ENCODE measurements at places on chromosomes 1 and 21. TPM values are rescaled to one million over a fixed set of nuclear protein-coding genes. Genes with fewer than 3 reads are reported as not detected.

SPRR2A gene
- total RNA-seq, result not detected

TMOD4 gene
- not detected for total RNA-seq

DNA sequence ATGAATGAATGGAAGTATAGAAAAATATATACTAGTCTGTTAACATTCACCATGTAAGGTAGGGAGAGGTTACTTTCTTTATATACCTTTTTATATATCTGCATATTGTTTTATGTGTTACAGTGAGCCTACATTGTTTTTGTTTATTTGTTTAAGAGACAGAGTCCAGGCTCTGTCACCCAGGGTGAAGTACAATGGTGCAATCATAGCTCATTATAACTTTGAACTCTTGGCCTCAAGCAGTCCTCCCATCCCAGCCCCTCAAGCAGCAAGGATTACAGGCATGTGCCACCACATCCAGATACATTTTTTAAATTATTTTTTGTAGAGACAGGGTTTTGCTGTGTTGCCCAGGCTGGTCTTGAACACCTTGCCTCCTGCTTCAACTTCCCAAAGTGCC is 7.4 kb upstream of the SCYL3 start:
- no peaks in the 10 kb centered on the region for H3K27me3 ChIP-seq
- H3K4me1 ChIP-seq, result no peaks in the 10 kb centered on the region
- H3K36me3 ChIP-seq, result no peaks in the 10 kb centered on the region
- no peak overlapping the region for H3K4me3 ChIP-seq
- no peak overlapping the region for H3K27ac ChIP-seq

DNA sequence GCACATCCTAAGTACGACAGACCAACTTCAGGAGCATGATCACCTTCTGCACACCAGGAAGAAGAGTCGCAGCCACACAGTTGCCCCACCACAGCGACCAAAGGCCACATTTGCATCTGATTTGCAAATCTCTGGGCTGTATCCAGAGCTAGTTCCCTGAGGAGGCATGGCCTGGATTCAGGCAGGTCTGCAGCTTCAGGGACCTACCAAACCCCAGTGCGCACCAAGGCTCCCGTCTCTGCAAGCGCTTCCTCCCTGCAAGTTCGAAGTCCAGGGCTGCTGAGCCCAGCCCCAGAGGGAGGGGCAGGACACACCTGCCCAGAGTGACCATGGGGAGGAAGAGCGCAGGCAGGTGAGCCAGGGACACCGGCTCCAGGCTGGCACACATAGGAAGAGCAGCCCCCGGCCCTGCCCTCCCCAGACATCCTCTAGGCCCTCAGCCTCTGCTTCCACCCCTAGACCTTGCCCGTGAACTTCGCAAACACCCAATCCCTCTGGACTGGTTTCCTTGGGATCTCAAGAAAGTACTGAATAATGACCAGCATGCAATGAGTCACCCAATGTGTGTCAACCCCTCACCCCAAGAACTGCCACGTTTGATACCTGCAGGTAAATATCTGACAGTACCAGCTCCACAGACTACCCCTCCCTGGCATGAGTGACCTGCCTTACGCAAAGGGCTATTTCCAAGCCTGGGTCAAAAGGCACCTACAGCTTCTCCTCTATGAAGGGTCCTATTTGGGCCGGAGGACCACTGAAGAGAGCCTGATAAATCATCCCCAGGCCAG is 36.8 kb downstream of the CASZ1 start:
- no peaks in the 10 kb centered on the region for H3K36me3 ChIP-seq
- H3K4me3 ChIP-seq, result no peak overlapping the region
- no peak for DNase-seq
- H3K27ac ChIP-seq, result no peak overlapping the region

GRCh38 chr1:30704271-30704670 is 19.1 kb downstream of the MATN1 start:
- no peak overlapping the region for H3K27ac ChIP-seq
- H3K36me3 ChIP-seq, result no peaks in the 10 kb centered on the region
- no peaks in the 10 kb centered on the region for H3K4me1 ChIP-seq
- no peaks in the 10 kb centered on the region for H3K27me3 ChIP-seq
- no peak for DNase-seq

- no peak overlapping the region for H3K4me3 ChIP-seq
- no peak for DNase-seq
- no peaks in the 10 kb centered on the region for H3K36me3 ChIP-seq
- H3K27me3 ChIP-seq, result no peaks in the 10 kb centered on the region
- no peak overlapping the region for H3K27ac ChIP-seq
- no peaks in the 10 kb centered on the region for H3K4me1 ChIP-seq
These were observed 108.8 kb downstream of the ITSN1 start for GRCh38 chr21:33751120-33751519.

GRCh38 chr1:117933769-117934168 is 4.2 kb downstream of the WDR3 start:
- H3K4me1 ChIP-seq, result peaks cover 14% of the 10 kb centered on the region
- no peaks in the 10 kb centered on the region for H3K27me3 ChIP-seq
- no peak overlapping the region for H3K27ac ChIP-seq
- no peak for DNase-seq
- peaks cover 15% of the 10 kb centered on the region for H3K36me3 ChIP-seq

- H3K27me3 ChIP-seq, result peaks cover 7% of the 10 kb centered on the region
- H3K4me1 ChIP-seq, result no peaks in the 10 kb centered on the region
- no peak overlapping the region for H3K27ac ChIP-seq
- no peak for DNase-seq
- no peaks in the 10 kb centered on the region for H3K36me3 ChIP-seq
These were observed 3.5 kb upstream of the LGR6 start for GRCh38 chr1:202189918-202190715.

DNA sequence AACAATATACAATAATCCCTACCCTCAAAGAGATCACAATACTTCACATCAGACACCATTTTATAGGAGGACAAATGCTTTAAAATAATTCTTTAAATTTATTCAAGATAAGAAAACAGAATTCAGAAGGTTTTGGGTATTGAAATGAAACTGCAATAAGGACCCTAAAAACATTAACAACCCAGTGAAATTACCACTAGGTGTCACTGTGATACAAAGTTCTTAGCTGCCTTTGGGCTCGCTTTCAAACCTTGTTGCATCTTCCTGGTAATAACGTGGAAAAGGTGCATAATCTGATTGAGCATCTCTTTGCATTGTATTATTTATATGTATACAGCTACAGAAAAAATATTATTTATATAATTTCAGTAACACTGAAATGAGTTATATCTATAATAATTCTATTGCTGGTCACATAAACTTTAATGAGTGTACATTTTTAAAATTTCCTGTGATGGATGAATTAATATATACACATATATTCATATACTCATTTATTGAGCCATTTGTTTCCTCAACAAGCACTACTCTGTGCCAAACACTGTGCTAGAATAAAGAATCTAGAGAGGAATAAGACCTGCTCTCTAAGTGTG is 185.2 kb downstream of the FAF1 start:
- H3K4me3 ChIP-seq, result no peak overlapping the region
- no peaks in the 10 kb centered on the region for H3K27me3 ChIP-seq
- H3K4me1 ChIP-seq, result no peaks in the 10 kb centered on the region
- no peaks in the 10 kb centered on the region for H3K36me3 ChIP-seq
- H3K27ac ChIP-seq, result no peak overlapping the region
- DNase-seq, result no peak

DNA sequence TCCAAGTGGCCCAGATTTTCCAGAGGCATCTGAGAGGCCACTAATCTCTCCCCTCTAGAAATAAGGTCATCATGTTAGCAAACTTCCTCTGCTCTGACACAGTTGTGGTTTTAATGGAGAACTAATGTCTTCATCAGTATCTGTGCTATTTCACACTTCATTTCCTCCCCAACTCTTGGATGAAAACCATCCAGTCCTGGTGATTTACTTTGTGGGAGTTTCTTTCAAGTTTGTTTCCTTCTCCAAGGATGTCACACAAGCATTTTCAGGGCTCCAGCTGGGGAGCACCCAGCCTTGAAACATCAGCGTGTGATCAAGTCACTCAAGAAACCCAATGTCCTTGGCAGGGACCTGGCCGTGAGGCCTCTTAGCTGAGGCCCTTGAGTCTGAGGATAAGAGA is 38.8 kb downstream of the TBX15 start:
- no peaks in the 10 kb centered on the region for H3K27me3 ChIP-seq
- no peak overlapping the region for H3K4me3 ChIP-seq
- DNase-seq, result no peak

RHEX gene
- total RNA-seq, result 1.7 TPM

- no peaks in the 10 kb centered on the region for H3K36me3 ChIP-seq
- H3K4me3 ChIP-seq, result no peak overlapping the region
- no peak for DNase-seq
- no peaks in the 10 kb centered on the region for H3K4me1 ChIP-seq
- no peaks in the 10 kb centered on the region for H3K27me3 ChIP-seq
- no peak overlapping the region for H3K27ac ChIP-seq
These were observed 38.2 kb downstream of the JUN start for GRCh38 chr1:58745666-58746065.

TFF3 gene
- total RNA-seq, result 5.9 TPM

LRRC52 gene
- total RNA-seq, result not detected
